ENCODE measurements at places on chromosomes 7 and 10. TPM values are rescaled to one million over a fixed set of nuclear protein-coding genes. Genes with fewer than 3 reads are reported as not detected.

- H3K4me3 ChIP-seq = no peak overlapping the region
- no peak for DNase-seq
- H3K4me1 ChIP-seq = no peaks in the 10 kb centered on the region
Measured at GRCh38 chr10:124394583-124394982, 24.1 kb downstream of the OAT start.

GRCh38 chr7:33195264-33195663, 65.9 kb downstream of the BBS9 start:
- no peak overlapping the region for H3K4me3 ChIP-seq
- no peak overlapping the region for H3K27ac ChIP-seq
- DNase-seq = no peak

DNA sequence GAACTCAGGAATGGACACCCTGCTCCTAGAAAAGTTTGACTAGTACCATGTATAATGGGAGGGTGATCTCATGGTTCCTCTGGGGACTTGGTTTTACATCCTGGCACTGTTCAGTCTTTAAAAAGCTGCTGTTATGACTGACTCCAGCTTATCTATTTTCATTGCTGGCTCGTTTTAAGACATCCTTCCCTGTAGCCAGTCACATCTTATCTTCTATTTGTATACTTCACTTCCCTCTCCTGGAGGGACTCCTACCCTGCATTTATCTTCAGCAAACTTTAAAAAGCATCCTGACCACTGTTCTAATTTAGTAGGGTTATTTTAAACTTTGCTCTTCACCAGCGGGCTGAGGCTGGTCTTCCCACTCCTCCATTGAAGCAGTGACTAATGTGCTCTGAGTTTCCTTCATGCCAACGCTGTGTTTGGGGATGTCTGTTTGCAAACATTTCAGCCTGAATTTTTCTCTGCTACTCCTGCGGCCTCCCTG, 72.9 kb upstream of the ARMC3 start:
- no peaks in the 10 kb centered on the region for H3K36me3 ChIP-seq
- H3K27ac ChIP-seq = peak overlapping the region; percentile 37
- DNase-seq = no peak
- H3K4me1 ChIP-seq = no peaks in the 10 kb centered on the region

DNA sequence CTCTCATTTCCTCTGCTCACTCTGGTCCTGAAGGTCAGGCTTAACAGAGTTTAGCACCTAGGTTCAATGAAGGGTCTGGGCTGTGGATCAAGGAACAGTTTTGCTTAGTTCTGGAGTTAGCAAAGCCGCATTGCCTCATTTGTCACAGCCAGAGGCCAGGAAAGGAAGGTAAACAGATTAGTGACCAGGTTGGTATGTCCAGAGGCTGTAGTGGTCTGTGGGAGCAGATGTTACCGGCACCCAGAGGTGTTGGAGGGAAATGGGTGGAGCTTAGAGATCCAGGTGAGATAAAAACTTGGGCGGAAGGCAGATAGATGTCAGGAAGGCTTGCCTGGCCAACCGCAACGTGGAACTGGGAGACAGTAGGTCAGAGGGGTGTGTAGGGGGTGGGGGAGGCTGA, 36.6 kb upstream of the ZMIZ2 start:
- H3K27me3 ChIP-seq = no peaks in the 10 kb centered on the region
- peaks cover 8% of the 10 kb centered on the region for H3K36me3 ChIP-seq
- DNase-seq = peak; percentile 7
- H3K4me3 ChIP-seq = no peak overlapping the region
- no peaks in the 10 kb centered on the region for H3K4me1 ChIP-seq
- no peak overlapping the region for H3K27ac ChIP-seq

GRCh38 chr10:17216217-17216900, 11.7 kb upstream of the VIM start:
- DNase-seq = no peak
- H3K4me1 ChIP-seq = no peaks in the 10 kb centered on the region
- H3K36me3 ChIP-seq = no peaks in the 10 kb centered on the region
- H3K27ac ChIP-seq = peak overlapping the region; percentile 18

DNA sequence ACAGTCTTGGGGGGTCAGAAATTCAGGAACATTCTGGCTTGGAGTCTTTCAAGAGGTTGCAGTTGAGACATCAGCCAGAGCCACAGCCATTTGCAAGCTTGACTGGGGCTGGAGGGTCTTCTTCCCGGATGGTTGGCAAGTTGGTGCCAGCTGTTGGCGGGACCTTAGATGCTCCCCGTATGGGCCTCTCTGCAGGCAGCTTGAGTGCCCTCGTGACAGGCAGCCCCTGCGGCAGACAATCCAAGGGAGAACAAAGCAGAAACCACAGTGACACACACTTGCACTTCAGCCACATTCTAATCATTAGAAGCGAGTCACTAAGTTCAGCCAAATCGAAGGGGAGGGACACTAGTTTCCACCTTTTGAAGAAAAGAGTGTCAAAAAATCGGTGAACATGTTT, 59.4 kb upstream of the MXI1 start:
- H3K4me3 ChIP-seq = no peak overlapping the region
- no peaks in the 10 kb centered on the region for H3K27me3 ChIP-seq
- H3K4me1 ChIP-seq = no peaks in the 10 kb centered on the region

DNA sequence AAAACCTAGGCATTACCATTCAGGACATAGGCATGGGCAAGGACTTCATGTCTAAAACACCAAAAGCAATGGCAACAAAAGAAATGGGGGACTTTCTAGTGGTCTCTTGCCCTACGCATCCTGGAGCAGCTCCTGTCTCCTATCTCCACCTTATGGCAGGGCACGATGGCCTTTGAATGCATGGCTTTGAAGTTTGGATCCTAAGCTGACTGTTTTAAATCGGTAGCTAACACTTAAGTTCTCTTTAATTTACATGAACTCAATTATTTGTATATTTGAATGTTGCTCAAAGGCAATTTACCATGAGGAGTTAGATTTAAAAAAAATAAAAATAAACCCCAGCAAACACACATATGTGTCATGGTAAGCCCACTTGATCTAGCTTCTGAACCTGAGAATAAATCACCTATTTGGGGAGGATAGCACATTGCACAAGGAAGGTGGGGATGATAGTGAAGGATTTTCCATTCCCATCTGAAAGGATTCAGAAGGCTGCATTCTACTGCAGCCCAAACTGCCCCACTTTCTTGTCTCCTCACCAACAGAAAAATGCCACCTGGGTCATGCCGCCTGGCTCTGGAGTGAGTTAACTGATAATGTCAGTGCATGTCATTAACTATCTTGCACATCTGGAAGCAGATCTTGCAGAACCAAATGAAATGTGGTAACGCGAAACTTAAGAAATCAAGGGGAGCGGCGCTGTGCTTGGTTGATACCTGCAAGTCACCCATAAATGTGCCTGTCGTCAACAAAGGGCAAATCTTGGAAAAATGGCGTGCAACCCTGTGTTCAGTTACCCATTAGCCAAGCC, 12.4 kb downstream of the KLF6 start:
- no peak for DNase-seq
- no peaks in the 10 kb centered on the region for H3K4me1 ChIP-seq
- H3K4me3 ChIP-seq = no peak overlapping the region
- H3K27me3 ChIP-seq = no peaks in the 10 kb centered on the region

DNA sequence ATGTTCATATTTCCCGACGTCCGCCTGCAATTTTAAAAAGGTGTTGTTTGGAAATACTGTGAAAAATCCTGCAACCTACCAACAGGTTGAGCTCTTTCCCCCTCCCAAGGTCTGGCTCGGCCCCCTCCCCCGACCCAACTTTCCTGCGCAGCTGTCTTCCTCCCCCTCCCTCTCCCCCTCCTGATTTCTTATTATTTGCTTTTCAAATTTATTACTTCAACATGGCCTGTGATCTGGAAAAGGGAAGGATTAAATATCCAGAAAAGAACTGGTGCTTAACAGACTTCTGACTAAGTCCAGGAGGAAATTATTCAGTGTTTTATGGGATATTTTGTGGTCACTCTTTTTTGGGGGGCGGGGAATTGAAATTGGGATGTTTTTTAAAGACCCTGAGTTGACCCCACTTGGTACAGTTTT, 2.4 kb downstream of the ARID5B start:
- no peaks in the 10 kb centered on the region for H3K36me3 ChIP-seq
- peak overlapping the region; percentile 83 for H3K4me3 ChIP-seq
- no peaks in the 10 kb centered on the region for H3K27me3 ChIP-seq
- peak; percentile 76 for DNase-seq
- H3K27ac ChIP-seq = peak overlapping the region; percentile 98
- no peaks in the 10 kb centered on the region for H3K4me1 ChIP-seq

- H3K4me3 ChIP-seq = no peak overlapping the region
- no peaks in the 10 kb centered on the region for H3K27me3 ChIP-seq
- no peak overlapping the region for H3K27ac ChIP-seq
Measured at GRCh38 chr7:106598663-106599342, 62.2 kb downstream of the CCDC71L start.

DNA sequence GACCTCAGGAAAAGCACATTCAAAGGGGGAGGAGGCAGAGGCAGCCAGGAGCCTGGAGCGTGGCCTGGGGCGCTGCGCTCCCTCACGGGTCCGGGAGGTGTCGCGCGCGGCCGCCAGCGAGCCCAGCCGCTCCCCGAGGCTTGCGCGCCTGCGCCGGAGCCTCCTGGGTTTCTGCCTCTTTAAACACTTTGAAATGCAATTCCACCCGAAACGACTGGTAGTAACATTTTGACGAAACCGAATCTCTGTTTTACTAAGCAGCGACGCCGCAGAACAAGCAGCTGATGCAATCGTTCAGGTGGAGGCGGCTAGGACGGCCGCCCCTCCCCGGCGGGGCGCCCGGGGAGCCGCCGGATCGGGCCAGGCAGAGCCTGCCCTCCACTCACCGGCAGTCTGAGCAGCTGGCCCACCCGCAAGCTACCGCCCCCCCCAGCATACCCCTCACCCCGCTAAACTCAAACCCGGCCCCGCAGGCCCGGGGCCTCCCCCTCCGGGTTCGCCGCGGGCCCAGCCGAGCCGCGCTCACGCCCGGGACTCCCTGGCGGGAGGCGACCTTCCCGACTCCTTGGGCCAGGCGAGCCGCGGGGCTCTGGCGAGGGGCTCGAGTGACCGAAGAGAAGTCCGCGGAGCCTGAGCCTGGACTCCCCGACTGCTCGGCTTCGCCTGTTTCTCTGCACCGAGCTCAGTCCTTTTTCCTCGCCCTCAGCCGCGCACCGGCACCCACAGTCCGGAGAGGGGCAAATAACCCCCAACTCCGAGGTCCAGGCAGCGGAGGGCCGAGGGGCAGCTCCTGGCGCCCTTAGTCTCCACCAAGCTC, 3.2 kb downstream of the MKX start:
- DNase-seq = peak; percentile 94
- H3K27me3 ChIP-seq = peaks cover 45% of the 10 kb centered on the region
- no peaks in the 10 kb centered on the region for H3K4me1 ChIP-seq
- H3K27ac ChIP-seq = no peak overlapping the region
- peak overlapping the region; percentile 37 for H3K4me3 ChIP-seq

DNA sequence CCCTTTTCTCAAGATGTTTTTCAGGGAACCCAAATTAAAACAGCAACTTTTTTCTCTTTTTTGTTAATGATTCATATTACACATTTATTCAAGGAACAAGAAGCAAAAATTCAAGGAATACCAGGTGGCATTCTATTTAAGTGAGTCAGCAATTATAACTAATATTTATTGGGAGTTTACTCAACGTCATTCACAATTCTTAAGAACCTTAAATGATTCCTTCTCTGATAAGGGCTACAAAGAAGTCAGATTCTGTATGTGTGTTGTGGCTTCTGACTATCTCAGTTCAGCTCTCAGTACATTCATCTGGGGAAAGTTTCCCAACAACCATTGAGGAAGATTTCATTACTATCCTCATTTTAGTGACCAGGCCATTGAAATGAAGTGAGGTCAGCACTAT, 470.7 kb upstream of the AKR1E2 start:
- H3K27me3 ChIP-seq = no peaks in the 10 kb centered on the region
- DNase-seq = no peak
- no peak overlapping the region for H3K4me3 ChIP-seq
- H3K4me1 ChIP-seq = no peaks in the 10 kb centered on the region

DNA sequence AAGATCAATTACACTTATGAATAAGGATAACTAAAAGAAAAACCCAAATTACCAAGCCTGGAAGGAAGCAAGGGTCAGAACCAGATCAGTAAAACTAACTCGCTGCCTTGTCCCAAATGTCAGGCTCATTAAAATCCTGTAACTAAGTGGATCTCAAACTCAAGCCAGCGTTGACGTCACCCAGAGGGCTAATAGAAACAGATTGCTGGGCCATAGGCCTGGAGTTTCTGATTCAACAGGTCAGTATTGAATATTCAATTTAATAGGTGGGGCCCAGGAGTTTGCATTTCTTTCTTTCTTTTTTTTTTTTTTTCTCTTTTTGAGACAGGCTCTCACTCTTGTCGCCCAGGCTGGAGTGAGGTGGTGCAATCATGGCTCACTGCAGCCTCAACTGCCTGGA, 397.0 kb downstream of the CALN1 start:
- H3K4me1 ChIP-seq = no peaks in the 10 kb centered on the region
- H3K4me3 ChIP-seq = no peak overlapping the region
- no peaks in the 10 kb centered on the region for H3K36me3 ChIP-seq
- no peaks in the 10 kb centered on the region for H3K27me3 ChIP-seq
- no peak overlapping the region for H3K27ac ChIP-seq

DNA sequence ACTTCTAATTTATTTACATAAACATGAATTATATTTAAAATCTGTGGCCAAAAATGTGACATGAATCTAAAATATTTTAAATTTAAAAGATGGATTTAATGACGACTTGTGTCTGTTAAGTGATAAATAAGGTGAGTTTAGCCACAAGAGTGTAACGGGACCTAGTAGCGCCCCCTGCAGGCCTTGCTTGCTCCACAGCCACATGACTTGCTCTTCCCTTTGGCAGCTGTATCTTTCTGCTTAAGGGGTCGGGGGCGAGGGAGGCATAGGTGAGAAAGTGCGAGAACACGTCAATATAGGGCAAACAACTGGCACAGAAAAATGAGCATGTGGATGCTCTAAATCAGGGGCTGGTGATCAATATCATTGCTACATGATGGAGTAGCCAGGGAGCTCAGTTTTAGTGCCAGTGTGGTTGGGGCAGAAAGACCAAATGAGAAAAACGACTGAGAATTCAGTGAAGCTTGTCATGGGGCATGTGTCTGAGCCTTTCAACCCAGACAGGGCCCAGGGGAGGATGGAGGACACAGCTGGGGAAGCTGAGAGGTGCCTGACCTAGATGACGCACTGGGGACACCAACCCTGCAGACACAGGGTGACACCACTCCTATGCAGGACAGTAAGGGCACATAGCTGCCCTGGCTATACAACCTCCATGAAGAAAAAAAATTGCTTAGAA, 49.8 kb downstream of the PAXIP1 start:
- H3K4me3 ChIP-seq = no peak overlapping the region
- no peaks in the 10 kb centered on the region for H3K27me3 ChIP-seq
- no peaks in the 10 kb centered on the region for H3K4me1 ChIP-seq

DNA sequence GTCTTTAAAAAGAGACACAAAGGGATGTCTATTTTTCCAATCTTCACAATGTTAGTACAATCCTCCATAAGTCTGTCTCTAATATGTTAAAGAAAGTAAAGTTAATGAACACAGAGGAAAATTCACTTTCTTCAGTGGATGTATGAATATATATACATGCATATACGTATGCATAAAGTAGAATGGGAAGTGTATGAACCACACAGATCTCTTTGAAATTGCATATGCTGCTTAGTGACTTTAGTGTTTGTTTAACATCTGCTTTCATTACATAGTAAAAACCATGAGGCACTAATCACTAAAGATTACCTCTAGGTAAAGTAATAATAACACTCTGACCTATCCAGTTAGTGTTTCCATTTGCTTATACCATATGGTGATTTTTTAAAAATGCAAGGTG, 451.2 kb downstream of the SEMA3D start:
- H3K36me3 ChIP-seq = no peaks in the 10 kb centered on the region
- no peak overlapping the region for H3K27ac ChIP-seq
- no peak for DNase-seq
- no peak overlapping the region for H3K4me3 ChIP-seq
- H3K4me1 ChIP-seq = no peaks in the 10 kb centered on the region

The ELAPOR2 gene
- 9.0 TPM for total RNA-seq

The FOXK1 gene
- total RNA-seq = 44.2 TPM

The LRRC17 gene
- 4.0 TPM for total RNA-seq

The PNLIPRP1 gene
- total RNA-seq = not detected

The MMP21 gene
- 0.13 TPM for total RNA-seq

The GPNMB gene
- total RNA-seq = 60.6 TPM

The PARG gene
- 30.3 TPM for total RNA-seq

The CRHR2 gene
- total RNA-seq = not detected

The ANXA8L1 gene
- total RNA-seq = not detected
